ENCODE measurements at places on chromosomes 5 and 9. TPM values are rescaled to one million over a fixed set of nuclear protein-coding genes. Genes with fewer than 3 reads are reported as not detected.

The IGFBPL1 gene
- 0.79 TPM for total RNA-seq

The SLC23A1 gene
- total RNA-seq = 0.30 TPM

DNA sequence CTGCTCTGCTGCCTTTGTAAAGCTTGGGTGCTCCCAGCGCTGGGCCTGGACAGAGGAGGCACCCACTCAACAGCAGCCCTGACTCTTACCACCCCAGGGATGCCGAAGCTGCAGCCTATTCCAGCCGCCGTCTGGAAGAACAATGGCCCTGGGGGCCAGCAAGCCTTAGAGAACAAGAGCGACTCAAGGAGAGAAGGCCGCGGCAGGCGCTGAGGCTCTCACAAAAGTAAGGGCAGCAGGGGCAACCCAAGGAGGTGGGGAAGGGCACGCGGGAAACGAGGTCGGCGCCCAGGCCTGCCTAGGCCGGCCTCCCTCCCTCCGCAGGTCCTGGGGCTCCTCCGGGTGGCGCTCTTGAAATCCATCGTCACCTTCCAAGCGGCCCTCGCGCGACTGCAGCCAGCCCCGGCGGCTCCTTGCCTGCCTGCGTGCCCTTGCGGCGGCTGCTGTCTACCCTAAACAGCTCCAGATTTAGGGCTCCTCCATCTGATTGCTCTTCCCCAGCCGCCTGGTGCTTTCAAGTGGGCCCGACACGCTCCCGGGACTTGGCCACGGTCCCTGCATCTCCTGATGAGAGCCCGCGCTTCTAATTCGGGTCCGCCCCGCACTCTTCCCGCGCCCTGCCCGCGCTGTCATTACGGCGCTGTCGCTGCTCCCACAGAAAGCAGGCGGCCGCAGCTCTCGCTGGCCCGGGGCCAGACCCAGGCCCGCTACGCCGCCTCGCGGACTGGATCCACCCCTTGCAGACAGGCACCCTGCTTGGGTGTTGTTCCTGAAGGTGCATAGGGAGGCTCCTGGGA is 213.3 kb downstream of the SEMA6A start:
- DNase-seq = no peak

DNA sequence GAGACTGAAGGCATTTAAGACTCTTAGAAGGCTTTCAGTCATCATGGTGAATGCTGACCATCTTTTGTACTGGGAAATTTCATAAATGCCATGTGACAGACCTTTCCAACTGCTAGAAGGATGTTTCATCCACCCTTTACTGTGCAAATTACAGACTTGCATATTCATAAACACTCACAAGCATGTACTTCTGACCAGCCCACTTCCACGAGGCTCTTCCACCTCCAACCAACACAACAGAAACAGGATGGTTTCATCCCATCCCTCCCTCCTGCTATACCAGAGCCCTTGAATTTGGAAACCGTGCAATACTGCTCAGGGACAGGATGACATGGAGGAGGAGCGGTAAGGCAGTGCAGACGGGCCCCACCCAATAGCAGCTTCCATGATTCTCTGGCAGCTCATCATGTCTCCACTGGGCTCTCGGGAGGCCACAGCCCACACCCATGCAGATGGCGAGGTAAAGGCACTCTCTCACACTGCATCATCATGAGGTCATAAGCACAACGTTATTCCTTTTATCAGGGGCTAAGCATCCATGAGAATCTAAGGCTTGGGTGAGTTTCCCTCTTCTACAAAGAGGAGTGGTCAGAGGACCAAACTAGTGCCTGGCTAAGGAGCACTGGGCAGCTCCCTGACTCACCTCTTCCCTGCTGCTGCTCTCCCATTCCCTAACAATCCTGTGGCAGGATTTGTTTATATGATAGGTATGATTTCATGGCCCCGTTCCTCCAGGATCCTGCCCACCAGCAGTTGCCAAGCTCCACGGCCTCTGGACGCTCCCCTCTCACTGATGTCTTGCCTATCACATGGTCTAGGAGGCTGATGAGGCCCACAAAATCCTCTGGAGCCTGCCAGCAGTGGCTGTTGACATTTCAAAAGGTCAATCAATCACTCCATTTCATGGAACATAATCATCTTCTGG is 94.4 kb upstream of the FSTL4 start:
- no peak for DNase-seq

DNA sequence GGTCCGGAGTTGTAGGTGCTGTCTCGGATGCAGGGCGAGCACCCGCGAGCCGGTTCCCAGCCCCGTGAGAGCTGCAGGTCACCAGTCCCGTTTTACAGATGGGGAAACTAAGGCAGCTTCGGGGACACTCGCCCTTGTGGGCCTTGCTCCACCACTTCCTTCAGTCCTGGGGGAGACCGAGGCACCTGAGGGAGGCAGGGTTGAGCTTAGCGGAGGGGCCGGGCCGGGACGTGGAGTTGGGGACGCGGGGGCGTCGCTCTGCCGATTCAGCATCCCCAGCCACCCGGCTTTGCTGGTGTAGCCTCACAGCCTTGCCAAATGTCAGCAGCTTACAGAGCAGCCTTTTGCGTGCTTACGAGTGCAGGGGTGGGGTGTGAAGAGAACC is 530 bp downstream of the BBLN start:
- DNase-seq = no peak

DNA sequence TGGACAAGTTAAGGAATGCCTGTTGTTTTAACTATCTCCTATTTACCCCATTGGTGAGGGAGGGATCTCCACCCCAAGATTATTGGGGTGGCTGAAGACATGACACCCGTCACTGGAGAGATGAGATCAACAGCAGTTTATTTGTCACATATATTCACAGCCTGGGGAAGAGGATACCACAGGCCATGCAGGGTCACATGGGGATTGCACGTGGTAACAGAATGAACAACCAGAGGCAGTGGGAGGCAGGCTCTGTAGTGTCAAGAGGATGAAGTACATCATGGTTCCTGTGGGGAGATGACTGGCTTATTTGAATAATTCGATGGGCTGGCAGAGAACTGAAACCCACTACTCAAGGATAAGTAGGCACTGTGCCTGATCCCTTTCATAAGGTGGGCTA is 18.6 kb upstream of the SHISAL2B start:
- DNase-seq = no peak

GRCh38 chr9:134634176-134634575 is 7.4 kb upstream of the COL5A1 start:
- no peak for DNase-seq

DNA sequence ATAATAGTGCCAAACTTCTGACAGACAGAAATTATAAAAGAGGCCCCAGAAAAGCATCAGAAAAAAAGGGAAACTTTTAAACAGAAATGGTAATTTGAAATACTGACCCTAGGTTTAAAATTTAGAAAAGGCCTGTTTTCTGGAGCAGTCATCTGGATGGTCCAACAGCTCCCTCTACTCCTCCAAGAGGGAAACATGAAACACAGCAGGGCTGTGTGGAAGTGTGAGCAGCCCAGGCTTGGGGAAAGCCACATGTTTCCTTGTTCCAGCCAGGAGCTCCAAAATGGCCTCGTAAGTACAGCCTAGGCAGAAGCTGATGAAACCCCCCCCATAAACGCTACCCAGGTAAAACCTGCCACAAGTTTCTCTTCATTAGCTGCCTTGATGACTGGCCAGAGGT is 499.3 kb upstream of the ADAMTS16 start:
- peak; percentile 33 for DNase-seq

- DNase-seq = no peak
Observed at GRCh38 chr9:28916348-28916747, 1343.1 kb upstream of the C9orf72 start.

DNA sequence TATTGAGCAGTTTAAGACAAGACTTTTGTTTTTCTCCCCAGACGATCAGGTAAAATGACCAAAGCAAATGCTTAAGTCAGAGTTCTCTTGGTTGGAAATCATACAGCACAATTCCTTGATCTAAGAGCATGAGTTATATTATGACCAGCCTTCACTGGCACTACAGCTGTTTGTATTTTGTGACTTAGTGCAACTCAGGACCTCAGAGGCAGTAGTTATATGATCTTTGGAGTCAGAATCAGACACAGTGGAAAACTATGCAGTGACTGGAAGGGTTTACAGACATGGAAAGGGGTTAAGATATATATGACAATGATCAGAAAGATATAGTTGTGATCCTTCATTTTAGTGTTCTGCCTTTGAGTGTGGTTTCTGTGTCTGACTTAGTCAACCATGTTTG is 24.3 kb downstream of the RAD23B start:
- DNase-seq = no peak
